ENCODE measurements at places on chromosomes 2 and 18.

- no peak for DNase-seq
These were observed 21.5 kb downstream of the WDR43 start for GRCh38 chr2:28915939-28916338.

DNA sequence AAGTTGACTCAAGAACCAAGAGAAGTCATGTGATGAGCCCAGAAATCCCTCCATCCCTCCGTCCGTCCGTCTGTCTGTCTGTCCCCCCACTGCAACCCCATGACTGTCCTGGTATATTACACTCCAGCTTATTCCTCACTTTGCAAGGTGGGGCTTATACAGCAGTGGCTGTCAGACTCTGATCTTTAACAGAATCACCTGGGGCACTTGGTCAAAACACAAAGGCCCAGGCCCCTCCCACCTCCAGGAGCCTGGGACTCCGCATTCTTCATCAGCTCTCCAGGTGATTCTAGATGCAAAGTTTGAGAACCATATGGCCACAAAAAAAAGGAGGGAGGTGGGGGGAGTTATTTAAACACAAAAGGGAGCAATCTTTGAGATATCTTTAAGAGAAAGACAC, 61.4 kb downstream of the MYO5B start:
- DNase-seq, result no peak

GRCh38 chr2:20781656-20782265, 41.1 kb downstream of the LDAH start:
- DNase-seq, result peak; percentile 56

DNA sequence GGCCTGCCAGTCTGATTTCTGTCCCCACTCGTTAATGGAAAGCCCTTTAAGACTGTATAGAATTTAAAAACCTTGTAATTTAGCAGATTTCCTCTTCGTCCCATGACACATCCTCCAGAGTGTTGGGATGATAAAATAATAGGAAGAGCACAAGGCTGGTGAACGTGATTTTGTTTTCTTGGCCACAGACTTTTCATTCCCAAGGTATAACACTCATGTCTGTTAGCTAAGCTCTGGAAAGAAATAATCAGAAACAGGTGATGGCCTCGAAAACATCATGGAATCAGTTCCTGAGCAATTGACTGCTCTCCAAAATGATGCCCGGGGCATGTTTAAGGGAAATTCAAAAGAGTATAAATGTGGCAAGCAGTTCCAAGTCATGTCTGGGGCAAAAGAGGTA, 337.8 kb upstream of the TCF4 start:
- DNase-seq, result no peak

DNA sequence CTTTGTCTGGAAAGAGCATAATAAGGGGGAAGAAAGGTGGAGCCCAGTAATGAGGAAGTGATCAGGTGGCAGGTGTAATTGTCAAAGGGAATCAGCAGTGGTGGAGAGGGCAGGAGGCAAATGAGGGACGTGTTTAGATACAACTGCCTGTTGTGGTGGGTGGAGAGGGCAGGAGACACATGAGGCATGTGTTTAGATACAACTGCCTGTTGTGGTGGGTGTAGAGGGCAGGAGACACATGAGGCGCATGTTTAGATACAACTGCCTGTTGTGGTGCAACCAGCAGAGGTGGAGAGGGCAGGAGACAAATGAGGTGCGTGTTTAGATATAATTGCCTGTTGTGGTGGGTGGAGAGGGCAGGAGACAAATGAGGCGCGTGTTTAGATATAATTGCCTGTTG, 173.1 kb downstream of the ANKRD30B start:
- no peak for DNase-seq

DNA sequence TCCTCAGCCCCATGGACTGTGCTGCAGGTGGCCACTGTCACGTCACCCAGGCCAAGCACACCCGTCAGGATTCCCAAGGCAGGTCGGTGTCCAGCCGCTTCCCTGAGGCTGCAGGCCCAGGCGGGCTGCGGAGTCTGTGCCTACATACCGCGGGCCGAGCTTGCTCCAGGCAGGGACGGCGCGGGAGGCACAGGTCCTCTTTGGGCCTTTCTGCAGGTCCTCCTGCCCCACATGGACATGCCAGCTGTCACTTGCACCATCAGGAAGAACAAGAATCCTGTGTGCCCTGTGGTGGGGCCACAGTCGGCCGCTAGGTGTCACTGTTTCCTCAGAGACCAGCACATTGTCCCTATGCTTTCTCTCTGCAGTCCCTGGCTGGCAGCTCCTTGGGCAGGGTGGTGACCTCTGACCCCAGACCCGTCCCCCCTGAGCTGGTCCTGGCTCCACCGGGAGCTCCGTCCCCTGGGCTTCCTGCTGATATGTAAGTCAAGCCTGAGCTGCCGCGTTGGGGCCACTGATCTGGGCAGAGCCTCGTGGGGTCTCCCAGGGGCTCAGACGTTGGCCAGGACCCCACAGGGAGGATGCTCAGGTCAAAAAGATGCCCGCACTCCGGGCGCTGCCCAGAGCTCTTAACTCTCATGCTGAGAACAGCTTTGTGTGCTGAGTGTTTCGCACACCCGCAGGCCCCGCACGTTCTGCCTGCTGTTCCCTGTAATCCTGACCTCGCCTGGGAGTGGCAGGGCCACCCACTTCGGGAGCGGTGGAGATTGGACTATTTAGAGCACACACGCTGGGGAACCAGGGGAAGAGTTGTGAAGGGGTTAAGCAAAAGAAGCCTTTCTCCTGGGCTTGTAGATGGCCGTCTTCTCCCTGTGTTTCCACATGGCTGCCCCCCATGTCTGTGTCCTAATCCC, 17.3 kb upstream of the AGXT start:
- peak; percentile 89 for DNase-seq

- DNase-seq, result peak; percentile 74
These were observed 1.2 kb downstream of the GYPC start for GRCh38 chr2:126657148-126657635.

DNA sequence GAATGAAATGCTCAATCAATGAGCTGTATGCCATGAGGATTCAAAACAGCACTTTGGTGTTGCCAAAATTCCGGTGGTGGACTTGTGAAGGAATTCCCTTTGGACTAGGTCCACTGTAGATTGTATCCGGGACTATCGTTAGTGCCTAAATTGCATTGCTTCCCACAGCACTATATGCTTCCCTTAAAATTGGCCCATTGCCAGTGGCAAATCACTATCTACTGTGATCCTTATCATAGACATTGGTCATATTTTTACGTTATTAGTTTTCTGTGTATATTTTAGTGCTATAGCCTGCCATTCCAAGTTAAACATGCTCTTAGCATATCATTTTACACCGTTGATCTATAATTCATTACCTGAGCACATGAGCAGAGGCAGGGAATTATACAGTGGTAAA, 1.7 kb downstream of the PJVK start:
- DNase-seq, result no peak

- DNase-seq, result no peak
These were observed 14.0 kb downstream of the STK25 start for GRCh38 chr2:241494311-241494908.

GRCh38 chr2:28071221-28071620, 180.7 kb downstream of the BABAM2 start:
- DNase-seq, result no peak

GRCh38 chr2:68465081-68465916, 1.8 kb downstream of the FBXO48 start:
- no peak for DNase-seq

DNA sequence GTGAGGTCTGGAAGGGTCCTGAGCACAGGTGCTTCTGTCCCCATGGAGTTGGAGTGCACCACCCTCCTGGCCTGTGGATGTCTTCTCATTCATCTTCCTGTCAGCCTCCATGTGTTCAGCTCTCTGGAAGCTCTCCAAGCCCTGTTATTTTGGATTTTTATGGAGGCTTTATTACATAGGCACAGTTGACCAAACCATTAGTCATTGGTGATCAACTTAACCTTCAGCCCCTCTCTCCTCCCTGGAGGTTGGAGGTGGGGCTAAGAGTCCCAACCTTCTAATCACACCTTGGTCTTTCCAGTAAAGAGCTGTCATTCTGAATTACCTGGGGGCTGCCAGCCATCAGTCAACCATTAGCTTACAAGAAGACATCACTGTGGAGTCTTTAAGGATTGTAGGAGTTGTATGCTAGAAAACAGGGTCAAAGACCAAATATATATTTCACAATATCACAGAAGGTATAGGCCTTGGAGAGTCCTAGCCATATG, 7.5 kb upstream of the MCFD2 start:
- no peak for DNase-seq

DNA sequence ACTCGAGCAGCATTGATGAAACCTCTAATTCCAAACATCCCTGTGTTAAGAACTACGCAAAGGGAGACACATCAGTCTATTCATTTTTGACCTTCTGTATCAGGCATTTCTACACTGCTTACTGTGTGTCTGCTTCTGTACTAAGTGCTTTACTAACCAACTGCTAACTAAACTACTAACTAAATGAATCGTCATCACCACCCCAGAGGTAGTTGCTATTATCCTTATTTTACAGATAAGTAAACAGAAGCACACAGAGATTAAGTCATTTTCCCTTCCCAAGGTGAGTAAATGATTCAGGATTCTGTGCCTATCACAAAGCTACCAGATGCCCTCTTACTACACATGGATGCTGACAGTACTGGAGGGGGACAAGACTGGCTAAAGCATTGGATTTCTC, 284.1 kb downstream of the AGPS start:
- no peak for DNase-seq

DNA sequence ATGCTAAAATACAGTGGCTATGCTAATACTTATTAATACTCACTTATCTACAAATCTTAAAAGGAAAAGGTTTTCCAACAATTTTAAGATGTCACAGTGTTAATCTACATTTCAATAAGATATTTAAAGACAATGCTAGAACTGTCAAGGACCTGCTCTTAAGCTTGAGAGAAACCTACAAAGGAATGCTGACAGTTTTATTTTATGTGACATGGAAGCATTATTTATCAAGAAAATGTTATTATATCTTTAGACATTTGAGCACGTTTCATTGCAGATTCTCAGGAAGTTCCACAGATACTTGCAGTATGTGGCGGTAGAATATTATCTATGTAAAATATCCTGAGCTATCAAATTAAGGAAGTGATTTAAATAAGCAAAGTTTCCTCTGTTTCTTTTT, 1255.7 kb upstream of the ZEB2 start:
- DNase-seq, result no peak

DNA sequence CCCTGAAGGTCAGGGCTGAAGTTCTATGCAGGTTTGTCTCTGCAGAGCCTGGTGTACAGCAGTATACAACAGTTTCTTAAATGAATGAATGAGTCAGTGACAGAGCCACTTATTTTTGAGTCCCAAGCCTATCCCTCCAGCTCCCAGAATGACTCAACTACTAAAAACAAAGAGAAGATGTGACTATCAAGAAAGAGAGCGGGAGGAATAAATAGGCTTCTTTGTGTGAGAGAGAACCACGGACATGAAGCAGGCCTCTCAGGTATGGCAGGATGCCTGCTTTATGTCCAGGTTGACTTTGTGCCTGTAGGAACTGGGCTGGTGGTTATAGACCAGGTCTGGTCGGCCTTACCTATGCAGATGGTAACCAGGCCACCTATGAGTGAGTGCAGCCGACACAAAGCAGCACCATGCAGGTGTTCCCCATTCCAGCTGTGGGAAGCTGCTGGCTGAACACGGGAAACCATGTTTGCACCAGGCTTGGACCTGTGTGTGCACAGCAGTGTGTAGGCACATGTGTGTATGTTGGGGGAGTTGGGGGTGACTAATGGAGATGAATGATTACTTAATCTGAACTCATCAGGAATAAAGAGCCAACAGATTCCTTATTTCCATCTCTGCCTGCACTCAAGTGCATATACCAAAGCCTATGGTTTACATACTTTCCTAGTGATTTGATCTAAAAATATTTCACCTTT, 171.0 kb downstream of the OSR1 start:
- no peak for DNase-seq

- DNase-seq, result no peak
These were observed 432.7 kb downstream of the IRS1 start for GRCh38 chr2:226366920-226367319.

GRCh38 chr2:171178993-171179392, 18.3 kb upstream of the TLK1 start:
- no peak for DNase-seq

DNA sequence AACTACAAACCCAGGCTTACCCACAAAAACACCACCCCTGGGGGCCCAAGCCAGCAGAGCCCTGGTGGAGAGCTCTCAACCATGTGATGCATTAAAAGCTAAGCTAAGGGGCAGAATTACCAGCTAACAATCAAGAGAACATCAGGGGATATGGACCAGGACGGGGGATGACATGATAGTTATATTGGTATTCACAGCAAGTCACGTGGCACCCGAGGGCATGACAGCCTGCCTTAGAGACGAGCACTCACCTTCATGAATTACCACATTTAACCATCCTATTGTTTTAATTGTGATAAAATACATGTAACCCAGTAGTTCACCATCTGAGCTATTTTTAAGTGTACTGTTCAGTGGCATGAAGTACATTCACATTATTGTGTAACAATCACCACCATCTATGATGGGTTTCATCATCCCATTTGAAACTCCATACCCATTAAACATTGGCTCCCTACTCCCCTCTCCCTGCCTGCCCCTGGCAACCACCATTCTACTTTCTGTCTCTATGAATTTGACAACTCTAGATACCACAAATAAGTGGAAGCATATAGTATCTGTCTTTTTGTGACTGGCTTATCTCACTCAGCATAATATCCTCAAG, 245.6 kb downstream of the ANAPC1 start:
- no peak for DNase-seq

- no peak for DNase-seq
These were observed 259.7 kb downstream of the MYCN start for GRCh38 chr2:16199882-16200553.

GRCh38 chr18:48925491-48925780, 25.3 kb downstream of the SMAD7 start:
- DNase-seq, result no peak
